B cell (primary cell): ENCODE measurements at places on chromosomes 11 and 22. TPM values are rescaled to one million over a fixed set of nuclear protein-coding genes. Genes with fewer than 3 reads are reported as not detected.

The OR8J1 gene
- not detected in 2 replicates for total RNA-seq

The PLAAT5 gene
- not detected in 2 replicates for total RNA-seq

The TMEM132A gene
- total RNA-seq, result 11.3 and 13.8 TPM in 2 replicates

The ART1 gene
- not detected in 2 replicates for total RNA-seq

The CRACR2B gene
- 9.7 and 13.5 TPM in 2 replicates for total RNA-seq

The XKR3 gene
- total RNA-seq, result 0.17 TPM in 1 of 2 replicates, not detected in the other

The C11orf16 gene
- not detected in 2 replicates for total RNA-seq

The RAB30 gene
- total RNA-seq, result 208 and 214 TPM in 2 replicates

- DNase-seq, result no peak
- H3K4me3 ChIP-seq, result no peak overlapping the region
- H3K27ac ChIP-seq, result no peak overlapping the region
- no peaks in the 10 kb centered on the region for H3K27me3 ChIP-seq
- no peaks in the 10 kb centered on the region for H3K4me1 ChIP-seq
Observed at GRCh38 chr11:119764108-119764868, 35.3 kb upstream of the NECTIN1 start.

DNA sequence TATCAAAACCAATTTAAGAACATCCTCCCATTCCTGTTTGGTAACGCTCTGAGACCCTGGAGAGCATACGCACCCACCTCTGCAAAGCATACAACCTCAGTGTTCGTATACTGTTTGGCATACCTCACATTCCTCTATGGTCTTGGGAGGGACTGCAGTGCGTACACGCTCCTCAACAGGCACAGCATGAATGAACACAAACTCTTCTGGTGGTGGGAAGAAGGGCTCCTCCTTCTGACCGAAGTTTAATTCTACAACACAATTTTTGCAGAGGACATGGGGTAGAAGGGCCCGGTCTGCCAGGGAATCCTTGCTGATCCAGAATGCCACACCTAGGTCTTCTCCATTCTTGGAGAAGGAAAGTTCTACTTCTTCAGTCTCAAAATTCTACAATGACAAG is 5.3 kb downstream of the HNRNPUL2 start:
- no peaks in the 10 kb centered on the region for H3K27me3 ChIP-seq
- H3K36me3 ChIP-seq, result peaks cover 73% of the 10 kb centered on the region
- DNase-seq, result no peak
- peaks cover 29% of the 10 kb centered on the region for H3K4me1 ChIP-seq
- H3K4me3 ChIP-seq, result no peak overlapping the region
- H3K27ac ChIP-seq, result no peak overlapping the region

- no peak overlapping the region for H3K4me3 ChIP-seq
- H3K36me3 ChIP-seq, result no peaks in the 10 kb centered on the region
- DNase-seq, result no peak
- no peaks in the 10 kb centered on the region for H3K4me1 ChIP-seq
- no peak overlapping the region for H3K27ac ChIP-seq
- no peaks in the 10 kb centered on the region for H3K27me3 ChIP-seq
Observed at GRCh38 chr11:117484156-117484555, 156.5 kb downstream of the CEP164 start.

DNA sequence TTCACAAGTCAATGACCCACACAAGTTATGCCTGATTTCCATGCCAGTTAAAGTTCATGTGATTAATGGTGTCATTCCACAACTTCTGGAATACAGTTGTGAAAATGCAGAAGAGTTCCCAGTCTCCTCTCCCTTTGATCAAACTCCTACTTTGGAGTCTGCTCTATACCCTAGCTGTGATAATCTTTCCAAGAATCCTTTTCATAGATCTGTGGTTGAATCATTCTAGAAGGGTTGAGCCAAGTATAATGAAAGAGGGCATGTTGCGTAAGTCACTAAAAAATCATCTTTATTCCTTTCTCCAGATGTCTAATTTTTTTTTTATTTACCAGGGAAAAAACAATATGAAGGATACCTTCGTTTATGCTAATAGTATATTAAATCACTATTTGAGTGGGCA is 89.7 kb upstream of the CARD18 start:
- H3K4me3 ChIP-seq, result no peak overlapping the region
- DNase-seq, result no peak
- H3K36me3 ChIP-seq, result no peaks in the 10 kb centered on the region
- H3K27me3 ChIP-seq, result no peaks in the 10 kb centered on the region
- H3K4me1 ChIP-seq, result no peaks in the 10 kb centered on the region
- H3K27ac ChIP-seq, result no peak overlapping the region

DNA sequence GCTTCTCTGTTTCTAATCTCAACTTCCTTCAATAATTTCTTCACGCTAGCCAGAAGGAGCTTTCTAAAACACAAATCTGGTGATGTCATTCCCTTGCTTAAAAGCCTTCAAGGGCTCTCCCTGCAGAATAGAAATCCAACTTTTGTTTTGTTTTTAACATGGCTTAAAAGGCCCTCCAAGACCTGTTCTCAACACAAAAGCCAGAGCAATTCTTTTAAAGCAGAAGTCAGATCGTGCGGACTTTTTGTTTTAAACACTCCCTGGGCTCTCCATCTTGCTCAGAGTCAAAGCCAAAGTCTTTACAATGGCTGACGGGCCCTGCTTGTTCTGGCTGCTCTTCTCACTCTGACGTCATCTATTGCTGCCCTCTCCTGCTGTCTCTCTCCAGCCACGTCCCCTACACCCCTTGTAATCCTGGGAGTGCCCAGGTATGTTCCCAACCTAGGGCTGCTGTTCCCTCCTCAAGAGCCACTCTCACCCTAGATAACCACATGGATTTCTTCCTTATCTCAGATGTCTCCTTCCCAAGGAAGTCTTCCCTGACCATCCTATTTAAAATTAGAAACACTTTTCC is 22.5 kb downstream of the TECTA start:
- DNase-seq, result no peak
- H3K36me3 ChIP-seq, result no peaks in the 10 kb centered on the region
- H3K4me3 ChIP-seq, result no peak overlapping the region
- H3K27ac ChIP-seq, result no peak overlapping the region
- no peaks in the 10 kb centered on the region for H3K4me1 ChIP-seq

DNA sequence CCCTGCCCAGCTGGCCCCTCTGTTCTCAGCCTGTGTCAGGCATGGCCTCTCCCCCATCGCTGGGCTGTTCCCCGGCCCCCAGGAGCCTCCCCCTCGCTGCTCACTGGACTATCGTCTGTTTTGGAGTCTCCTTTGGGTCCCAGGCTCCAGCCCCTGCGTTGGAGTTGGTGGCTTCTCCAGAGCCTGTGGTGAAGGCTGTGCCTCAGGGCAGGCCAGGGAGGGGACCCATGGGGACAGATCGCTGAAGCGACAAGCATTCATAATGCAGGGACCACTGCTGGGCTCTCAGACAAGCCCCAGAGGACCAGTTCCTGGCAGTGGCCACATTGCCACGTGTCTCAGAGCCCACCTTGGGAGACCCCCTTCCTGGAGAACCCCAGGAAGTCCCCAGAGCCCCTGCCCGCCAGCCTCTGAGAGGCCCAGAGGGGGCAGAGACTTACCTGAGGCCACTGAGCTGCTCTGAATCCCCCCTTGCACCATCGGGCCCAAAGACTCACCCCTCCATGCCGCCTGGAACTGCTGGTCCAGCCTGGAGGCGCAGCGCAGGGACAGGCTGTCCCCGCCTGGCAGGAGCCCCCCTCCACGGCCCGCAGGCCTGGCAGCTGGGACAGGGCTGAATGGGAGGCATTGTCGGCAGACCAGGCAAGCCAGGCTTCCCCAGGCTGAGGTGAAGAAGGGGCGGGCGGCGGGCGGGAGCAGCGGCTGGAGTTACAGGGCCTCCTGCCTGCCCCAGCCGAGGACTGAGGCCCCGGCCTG is at the start of gene CHADL:
Gene CHADL, minus strand, starts transcription at position 555 of the 756 bp plus-strand sequence. Its CDS starts 50 bp downstream, at position 505.
- peaks cover 10% of the 10 kb centered on the region for H3K4me1 ChIP-seq
- no peak within 1 kb of the TSS for H3K4me3 ChIP-seq
- no peak for DNase-seq
- H3K27ac ChIP-seq, result no peak within 1 kb of the TSS
- no peaks in the 10 kb centered on the region for H3K27me3 ChIP-seq

- no peaks in the 10 kb centered on the region for H3K4me1 ChIP-seq
- H3K27ac ChIP-seq, result no peak overlapping the region
- H3K4me3 ChIP-seq, result no peak overlapping the region
- no peaks in the 10 kb centered on the region for H3K27me3 ChIP-seq
Observed at GRCh38 chr22:44159221-44159620, 21.5 kb upstream of the PARVG start.

GRCh38 chr22:37484480-37485394 is 1.4 kb downstream of the MFNG start:
- peaks cover 47% of the 10 kb centered on the region for H3K4me1 ChIP-seq
- peaks cover 26% of the 10 kb centered on the region for H3K36me3 ChIP-seq
- DNase-seq, result peak; percentile 84
- H3K27me3 ChIP-seq, result no peaks in the 10 kb centered on the region
- peak overlapping the region; percentile 30 for H3K4me3 ChIP-seq
- H3K27ac ChIP-seq, result peak overlapping the region; percentile 70

- H3K27ac ChIP-seq, result no peak overlapping the region
- H3K4me3 ChIP-seq, result no peak overlapping the region
- peaks cover 10% of the 10 kb centered on the region for H3K27me3 ChIP-seq
- H3K36me3 ChIP-seq, result no peaks in the 10 kb centered on the region
- H3K4me1 ChIP-seq, result peaks cover 14% of the 10 kb centered on the region
Observed at GRCh38 chr22:36818010-36818642, 1.3 kb upstream of the PVALB start.

- peaks cover 38% of the 10 kb centered on the region for H3K4me1 ChIP-seq
- H3K27ac ChIP-seq, result peak overlapping the region; percentile 71
- no peak overlapping the region for H3K4me3 ChIP-seq
- no peaks in the 10 kb centered on the region for H3K27me3 ChIP-seq
Observed at GRCh38 chr11:60989093-60989650, 17.7 kb downstream of the CD6 start.

GRCh38 chr22:23276656-23277582 is 96.6 kb downstream of the BCR start:
- H3K4me1 ChIP-seq, result peaks cover 32% of the 10 kb centered on the region
- H3K4me3 ChIP-seq, result no peak overlapping the region
- H3K27me3 ChIP-seq, result no peaks in the 10 kb centered on the region
- peak; percentile 82 for DNase-seq
- H3K36me3 ChIP-seq, result no peaks in the 10 kb centered on the region
- peak overlapping the region; percentile 48 for H3K27ac ChIP-seq
